ENCODE measurements at places on chromosomes 4 and X. TPM values are rescaled to one million over a fixed set of nuclear protein-coding genes. Genes with fewer than 3 reads are reported as not detected.
A peak's percentile ranks its signal among the peaks of the same experiment; 100 is the strongest.

The STATH gene
- total RNA-seq, result not detected

The KLHL13 gene
- not detected for total RNA-seq

- no peak overlapping the region for H3K4me3 ChIP-seq
- H3K4me1 ChIP-seq, result peaks cover 22% of the 10 kb centered on the region
- no peak for DNase-seq
Observed at GRCh38 chr4:105155426-105155825, 8.8 kb downstream of the TET2 start.

GRCh38 chr4:156190615-156191014, 236.9 kb upstream of the CTSO start:
- H3K27me3 ChIP-seq, result no peaks in the 10 kb centered on the region
- no peak for DNase-seq
- no peak overlapping the region for H3K27ac ChIP-seq
- no peak overlapping the region for H3K4me3 ChIP-seq

DNA sequence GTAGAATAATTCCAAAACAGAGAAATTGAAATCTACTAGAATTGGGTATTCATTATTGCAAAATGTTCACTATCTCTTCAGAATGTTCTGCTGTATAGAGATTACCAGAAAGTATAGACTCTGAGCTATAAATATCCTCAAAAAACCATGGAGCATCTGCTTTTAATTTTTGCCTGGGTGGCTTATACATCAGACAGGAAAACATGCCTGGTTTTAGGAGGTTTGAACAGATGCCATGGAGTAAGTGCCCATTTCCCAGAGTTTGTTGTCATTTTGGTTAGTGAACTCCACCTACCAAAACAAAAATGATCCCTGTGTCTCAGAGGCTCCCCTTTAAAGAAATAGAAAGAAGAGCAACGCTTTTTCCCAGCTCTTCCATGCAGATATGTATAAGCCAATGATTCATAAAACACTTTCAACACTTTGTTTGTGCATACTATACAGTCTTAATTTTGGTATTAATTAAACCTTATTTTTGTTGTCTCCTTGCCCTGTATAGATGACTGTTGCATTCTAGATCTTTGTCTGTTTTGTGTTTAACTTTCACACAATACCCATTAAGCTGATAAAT, 68.7 kb downstream of the MEPE start:
- no peaks in the 10 kb centered on the region for H3K36me3 ChIP-seq
- H3K4me1 ChIP-seq, result peaks cover 38% of the 10 kb centered on the region
- peak overlapping the region; percentile 43 for H3K27ac ChIP-seq
- DNase-seq, result no peak
- peaks cover 17% of the 10 kb centered on the region for H3K27me3 ChIP-seq
- no peak overlapping the region for H3K4me3 ChIP-seq

The KLHL34 gene
- total RNA-seq, result not detected

- peak overlapping the region; percentile 23 for H3K27ac ChIP-seq
- H3K4me3 ChIP-seq, result no peak overlapping the region
- DNase-seq, result no peak
Observed at GRCh38 chr4:147318586-147318985, 162.3 kb upstream of the EDNRA start.

DNA sequence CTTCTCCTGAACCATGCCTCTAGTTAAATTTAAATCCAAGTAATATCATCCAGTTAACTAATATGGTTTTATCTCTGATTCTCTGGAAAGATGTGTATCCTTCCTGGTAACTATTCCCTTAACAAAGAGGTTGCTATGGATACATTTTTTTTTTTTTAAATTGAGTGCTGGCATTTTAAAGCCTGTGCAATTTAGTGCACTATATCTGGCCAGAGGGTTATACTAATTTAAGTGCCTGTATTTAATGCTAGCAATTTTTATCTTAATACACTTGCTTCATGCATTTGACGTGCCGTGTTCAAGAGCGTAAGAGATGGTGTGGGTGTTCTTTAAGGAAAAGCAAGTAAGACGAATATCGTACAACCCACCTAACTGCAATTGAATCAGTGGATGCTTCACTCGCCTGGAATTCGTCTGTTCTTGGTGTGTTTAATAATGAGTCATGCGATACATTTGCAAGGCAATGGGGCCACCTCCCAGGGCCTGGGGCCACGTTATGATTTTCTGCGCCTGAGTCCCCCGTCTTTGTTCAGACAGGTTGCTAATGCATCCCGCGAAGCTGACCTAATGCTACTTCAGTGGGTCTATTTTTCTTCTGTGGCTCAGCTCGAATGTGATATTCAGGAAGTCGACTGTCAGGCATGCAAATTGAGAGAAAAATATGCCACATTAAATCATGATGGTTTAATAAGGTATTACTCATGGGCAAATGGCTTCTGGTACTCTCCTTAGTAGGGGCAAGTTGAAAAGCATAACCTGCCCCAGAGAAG, 14.2 kb upstream of the MID1 start:
- no peaks in the 10 kb centered on the region for H3K36me3 ChIP-seq
- H3K4me3 ChIP-seq, result peak overlapping the region; percentile 50
- DNase-seq, result no peak
- H3K4me1 ChIP-seq, result peaks cover 29% of the 10 kb centered on the region
- H3K27ac ChIP-seq, result peak overlapping the region; percentile 85

DNA sequence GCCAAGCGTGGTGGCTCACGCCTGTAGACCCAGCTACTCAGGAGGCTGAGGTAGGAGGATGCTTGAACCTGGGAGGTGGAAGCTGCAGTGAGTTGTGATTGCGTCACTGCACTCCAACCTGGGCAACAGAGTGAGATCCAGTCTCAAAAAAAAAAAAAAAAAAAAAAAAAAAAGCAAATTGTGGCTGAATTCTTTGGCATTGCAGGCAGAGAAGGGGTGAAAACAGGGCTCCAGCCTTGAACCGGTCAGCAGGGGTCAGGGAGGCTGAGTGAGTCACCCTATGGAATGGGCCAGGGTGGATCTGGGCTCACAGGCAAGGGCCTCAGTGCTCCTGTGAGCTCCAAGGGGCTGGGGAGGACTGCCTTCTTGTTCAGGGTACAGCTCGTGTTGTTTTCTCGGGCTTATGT, 13.2 kb upstream of the FAM3A start:
- H3K27me3 ChIP-seq, result no peaks in the 10 kb centered on the region
- peaks cover 4% of the 10 kb centered on the region for H3K36me3 ChIP-seq
- no peak overlapping the region for H3K27ac ChIP-seq
- no peak overlapping the region for H3K4me3 ChIP-seq
- no peak for DNase-seq

The NXT2 gene
- 13.2 TPM for total RNA-seq

The VCX gene
- total RNA-seq, result not detected

DNA sequence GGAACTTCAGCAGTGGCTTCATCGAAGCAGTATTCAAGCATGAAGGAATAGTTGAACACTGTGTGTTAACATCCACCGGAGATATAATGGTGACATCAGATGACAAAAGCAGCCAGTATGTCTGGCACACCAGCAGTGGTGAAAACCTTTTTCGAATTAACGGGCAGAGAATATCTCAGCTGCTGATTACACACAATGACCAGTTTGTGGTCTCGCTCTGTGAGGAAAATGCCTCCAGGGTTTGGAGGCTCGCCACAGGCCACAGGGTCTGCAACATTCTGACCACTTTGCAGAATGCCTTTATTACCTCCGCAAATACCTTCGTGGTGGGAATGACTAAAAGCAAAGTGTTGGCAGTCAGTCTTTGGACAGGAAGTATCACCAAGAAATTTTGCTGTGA, 201.5 kb downstream of the NWD2 start:
- no peak for DNase-seq
- no peak overlapping the region for H3K4me3 ChIP-seq
- no peaks in the 10 kb centered on the region for H3K36me3 ChIP-seq
- peaks cover 31% of the 10 kb centered on the region for H3K27me3 ChIP-seq

DNA sequence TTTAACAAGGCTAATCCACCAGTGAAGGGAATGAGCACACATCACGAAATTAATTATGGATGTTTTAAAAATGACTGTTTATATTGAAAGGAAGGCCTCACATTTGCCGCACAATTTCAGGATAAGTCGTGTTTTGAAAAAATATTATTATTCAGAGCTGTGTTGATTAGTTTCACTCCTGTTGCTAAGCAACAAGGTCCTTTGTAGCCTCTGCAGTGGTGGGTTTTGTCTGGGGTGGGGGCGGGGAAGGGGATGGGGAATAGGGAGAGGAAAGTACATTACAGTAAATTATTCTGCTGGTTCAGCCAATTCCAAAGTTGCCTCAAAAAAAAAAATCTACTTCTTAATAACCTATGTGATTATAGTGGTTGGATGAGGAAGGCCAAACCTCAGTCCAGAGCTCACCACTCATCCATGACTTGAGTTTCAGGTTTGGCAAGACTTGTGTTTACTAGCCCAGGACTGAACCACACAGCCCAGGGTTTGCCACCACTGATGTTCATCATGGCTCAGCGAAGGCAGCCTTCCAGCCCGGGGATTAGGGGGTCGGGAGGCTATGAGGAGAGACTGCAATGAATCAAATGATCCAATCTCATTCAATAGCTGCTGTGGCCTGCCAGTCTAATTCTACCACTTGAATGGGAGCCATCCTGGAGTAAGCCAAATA, 162.5 kb upstream of the ATP6AP2 start:
- no peaks in the 10 kb centered on the region for H3K4me1 ChIP-seq
- H3K27ac ChIP-seq, result no peak overlapping the region
- peaks cover 14% of the 10 kb centered on the region for H3K27me3 ChIP-seq
- no peak overlapping the region for H3K4me3 ChIP-seq
- no peak for DNase-seq

GRCh38 chrX:68060506-68061205, 372.6 kb downstream of the OPHN1 start:
- H3K36me3 ChIP-seq, result no peaks in the 10 kb centered on the region
- H3K27me3 ChIP-seq, result no peaks in the 10 kb centered on the region
- H3K4me3 ChIP-seq, result no peak overlapping the region
- peaks cover 5% of the 10 kb centered on the region for H3K4me1 ChIP-seq

The XAGE1A gene
- not detected for total RNA-seq

- H3K27ac ChIP-seq, result no peak overlapping the region
- no peak overlapping the region for H3K4me3 ChIP-seq
- peaks cover 7% of the 10 kb centered on the region for H3K27me3 ChIP-seq
- no peak for DNase-seq
- no peaks in the 10 kb centered on the region for H3K36me3 ChIP-seq
Observed at GRCh38 chr4:135963009-135963408, 1569.3 kb downstream of the PCDH18 start.

DNA sequence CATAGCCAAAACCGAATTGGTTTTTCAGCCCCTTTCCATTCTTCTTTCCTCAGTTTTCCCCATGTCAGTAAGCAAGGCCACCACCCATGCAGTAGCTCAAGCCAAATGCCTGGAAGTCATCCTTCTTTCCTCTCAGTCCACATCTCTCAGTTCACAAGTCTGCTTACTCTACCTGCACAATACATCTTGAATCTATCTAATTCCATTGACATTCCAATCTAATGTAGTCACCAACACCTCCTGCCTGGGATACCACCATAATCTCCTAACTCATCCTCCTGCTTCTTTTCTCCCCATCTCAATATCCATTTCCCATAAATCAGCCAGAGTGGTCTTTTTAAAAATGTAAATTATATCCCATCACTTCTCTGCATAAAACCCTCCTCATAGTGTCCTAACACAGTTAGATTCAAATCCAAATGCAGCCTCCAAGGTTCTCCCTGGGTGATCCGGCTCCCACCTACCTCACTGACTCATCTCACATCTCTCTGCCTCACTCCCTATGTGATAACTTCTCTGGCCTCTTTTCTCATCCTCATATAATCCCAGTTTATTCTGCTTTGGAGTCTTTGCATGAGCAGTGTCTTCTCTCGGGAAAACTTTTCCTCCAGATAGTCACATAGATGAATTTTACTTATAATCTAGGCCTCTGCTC, 26.9 kb downstream of the KCNIP4 start:
- no peak overlapping the region for H3K4me3 ChIP-seq
- no peaks in the 10 kb centered on the region for H3K36me3 ChIP-seq
- DNase-seq, result no peak

- H3K4me1 ChIP-seq, result peaks cover 18% of the 10 kb centered on the region
- H3K27me3 ChIP-seq, result peaks cover 64% of the 10 kb centered on the region
- H3K27ac ChIP-seq, result no peak overlapping the region
- peak overlapping the region; percentile 2 for H3K4me3 ChIP-seq
- no peaks in the 10 kb centered on the region for H3K36me3 ChIP-seq
Observed at GRCh38 chr4:41613386-41613785, 75.4 kb downstream of the LIMCH1 start.

The UGT2A1 gene
- total RNA-seq, result not detected

The GAGE10 gene
- not detected for total RNA-seq

The TMSB15B gene
- total RNA-seq, result 16.2 TPM

DNA sequence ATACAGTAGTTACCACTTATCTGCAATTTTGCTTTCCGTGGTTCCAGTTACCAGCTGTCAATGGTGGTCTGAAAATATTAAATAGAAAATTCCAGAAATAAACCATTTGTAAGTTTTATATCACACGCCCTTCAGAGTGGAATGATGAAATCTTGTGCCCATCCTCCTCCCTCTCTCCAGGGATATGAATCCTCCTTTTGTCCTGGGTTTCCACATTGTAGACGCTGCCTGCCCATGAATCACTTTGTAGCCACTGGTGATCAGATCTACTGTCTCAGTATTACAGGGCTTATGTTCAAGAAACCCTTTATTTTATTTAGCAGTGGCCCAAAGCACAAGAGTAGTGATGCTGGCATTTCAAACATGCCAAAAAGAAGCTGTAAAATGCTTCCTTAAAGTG, 198.6 kb downstream of the KCNIP4 start:
- no peak for DNase-seq
- peaks cover 31% of the 10 kb centered on the region for H3K27me3 ChIP-seq
- no peaks in the 10 kb centered on the region for H3K36me3 ChIP-seq
- peaks cover 8% of the 10 kb centered on the region for H3K4me1 ChIP-seq
- H3K27ac ChIP-seq, result no peak overlapping the region

- no peak for DNase-seq
- H3K36me3 ChIP-seq, result peaks cover 30% of the 10 kb centered on the region
- no peak overlapping the region for H3K4me3 ChIP-seq
- no peak overlapping the region for H3K27ac ChIP-seq
Observed at GRCh38 chr4:159319027-159319426, 216.1 kb downstream of the RAPGEF2 start.

- no peak overlapping the region for H3K4me3 ChIP-seq
- no peaks in the 10 kb centered on the region for H3K27me3 ChIP-seq
Observed at GRCh38 chr4:86895692-86896488, 3.7 kb upstream of the C4orf36 start.

The EDA gene
- not detected for total RNA-seq

- no peak for DNase-seq
- no peaks in the 10 kb centered on the region for H3K4me1 ChIP-seq
- no peaks in the 10 kb centered on the region for H3K27me3 ChIP-seq
- no peaks in the 10 kb centered on the region for H3K36me3 ChIP-seq
- no peak overlapping the region for H3K27ac ChIP-seq
Observed at GRCh38 chr4:57679969-57680368, 569.8 kb upstream of the IGFBP7 start.

Data from osteocyte (in vitro differentiated cells).